Epithelial cell of esophagus (primary cell): ENCODE measurements at places on chromosomes 7 and 10.

DNA sequence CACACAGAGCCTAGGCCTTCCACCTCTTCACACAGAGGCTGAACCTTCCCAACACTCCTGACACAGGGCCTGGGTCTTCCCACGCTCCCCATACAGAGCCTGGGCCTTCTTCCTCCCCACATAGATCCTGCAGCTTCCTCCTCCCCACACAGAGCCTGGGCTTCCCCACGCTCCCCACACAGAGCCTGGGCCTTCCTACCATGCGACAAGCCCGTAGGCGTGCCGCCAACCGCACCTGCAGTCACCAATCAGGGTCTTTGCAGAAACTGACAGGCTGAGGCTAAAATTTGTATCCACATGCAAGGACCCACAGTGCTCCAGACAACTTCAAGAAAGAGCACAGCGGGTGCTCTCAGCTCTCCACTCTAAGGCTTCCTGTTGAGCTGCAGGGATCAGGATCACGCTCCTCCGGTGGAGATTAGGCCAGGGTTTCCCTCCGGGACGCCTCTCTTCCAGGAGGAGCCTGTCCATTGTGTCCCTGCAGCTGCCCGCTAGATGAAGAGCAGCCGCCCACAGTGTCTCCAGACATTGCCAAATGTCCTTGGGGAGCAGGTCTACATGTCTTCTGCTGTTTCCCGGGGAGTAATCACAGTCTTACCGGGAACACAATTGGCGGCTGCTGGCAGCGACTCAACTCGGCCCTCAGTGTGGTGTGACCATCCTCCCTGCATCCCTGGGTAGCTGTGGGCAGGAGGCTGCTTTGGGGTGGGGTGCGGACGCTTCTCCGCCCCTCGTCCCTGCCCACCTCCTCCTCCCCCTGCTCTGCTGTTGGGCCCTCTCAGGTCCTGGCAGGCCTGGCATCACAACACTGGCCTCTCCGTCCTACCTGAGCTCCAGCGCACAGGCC is 9.7 kb downstream of the CFAP46 start:
- no peak for DNase-seq

DNA sequence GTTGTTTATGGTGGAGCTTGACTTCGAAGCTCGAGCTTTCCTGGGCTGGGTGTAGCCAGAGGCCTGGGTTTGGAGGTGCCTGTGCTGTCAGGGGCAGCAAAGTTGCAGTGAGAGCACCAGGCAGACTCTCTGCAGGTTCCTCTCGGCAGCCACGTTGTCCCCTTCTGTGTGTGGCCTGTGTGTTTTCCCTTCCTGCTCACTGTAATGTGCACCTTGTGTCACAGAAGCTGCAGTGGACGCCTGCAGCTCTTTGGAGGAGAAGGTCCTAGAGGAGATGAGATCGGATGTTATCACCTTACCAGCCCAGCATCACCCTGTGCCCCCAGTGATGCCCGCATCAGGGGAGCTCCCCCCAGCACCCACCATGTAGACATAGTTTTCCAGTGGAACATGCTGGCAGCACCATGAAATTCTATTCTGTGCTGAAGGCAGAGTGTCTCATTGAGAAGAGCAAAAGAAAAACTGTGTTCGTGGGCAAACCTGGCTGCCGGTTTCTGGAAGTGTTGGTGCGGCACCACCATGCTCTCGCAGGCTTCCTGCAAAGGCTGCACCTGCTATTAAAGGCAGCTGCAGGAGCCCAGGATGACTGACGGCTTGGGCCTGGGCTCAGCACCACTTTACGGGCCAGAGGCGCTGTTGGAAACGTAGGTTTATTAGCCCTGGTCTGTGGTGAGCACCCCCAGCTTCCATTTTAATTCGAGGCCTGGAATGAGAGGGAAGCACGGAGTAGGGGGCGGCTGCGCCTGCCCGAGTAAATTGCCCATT is 609.8 kb upstream of the FOXK1 start:
- no peak for DNase-seq

DNA sequence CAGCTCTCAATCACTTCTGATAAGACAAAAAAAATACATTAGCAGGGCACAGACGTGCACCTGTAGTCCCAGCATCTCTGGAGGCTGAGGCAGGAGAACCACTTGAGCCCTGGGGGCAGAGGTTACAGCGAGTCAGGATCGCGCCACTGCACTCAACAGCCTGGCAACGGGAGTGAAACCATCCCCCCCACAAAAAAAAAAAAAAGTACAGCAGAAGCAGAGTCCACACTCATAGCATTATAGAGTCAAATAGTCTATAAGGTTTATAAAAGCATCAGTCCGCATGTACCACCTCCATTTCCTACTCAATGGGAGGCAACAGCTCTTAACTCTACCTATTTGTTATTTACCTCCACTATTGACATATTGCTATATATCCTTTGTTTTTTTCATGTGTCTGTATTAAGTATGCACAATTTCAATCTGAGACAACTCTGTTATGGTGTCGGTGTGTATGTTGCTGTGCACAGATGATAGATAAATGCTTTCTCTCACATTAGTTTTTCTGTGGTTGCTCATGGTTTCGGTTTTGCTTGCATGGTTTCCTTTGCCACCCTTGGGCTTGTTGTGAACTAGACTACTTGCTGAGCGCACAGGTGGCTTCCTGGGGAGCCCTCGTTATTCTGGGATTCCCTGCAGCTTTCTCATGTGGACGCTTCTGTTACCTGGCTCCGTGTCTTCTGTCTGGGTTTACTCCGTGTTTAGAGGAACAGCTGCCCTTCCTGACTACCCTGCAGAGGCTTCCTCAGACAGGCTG is 40.4 kb downstream of the PROSER2 start:
- no peak for DNase-seq

GRCh38 chr7:134630893-134631292 is 15.8 kb upstream of the BPGM start:
- peak; percentile 92 for DNase-seq

- DNase-seq = no peak
These were observed 1.3 kb upstream of the PTPRN2 start for GRCh38 chr7:158588878-158589442.

DNA sequence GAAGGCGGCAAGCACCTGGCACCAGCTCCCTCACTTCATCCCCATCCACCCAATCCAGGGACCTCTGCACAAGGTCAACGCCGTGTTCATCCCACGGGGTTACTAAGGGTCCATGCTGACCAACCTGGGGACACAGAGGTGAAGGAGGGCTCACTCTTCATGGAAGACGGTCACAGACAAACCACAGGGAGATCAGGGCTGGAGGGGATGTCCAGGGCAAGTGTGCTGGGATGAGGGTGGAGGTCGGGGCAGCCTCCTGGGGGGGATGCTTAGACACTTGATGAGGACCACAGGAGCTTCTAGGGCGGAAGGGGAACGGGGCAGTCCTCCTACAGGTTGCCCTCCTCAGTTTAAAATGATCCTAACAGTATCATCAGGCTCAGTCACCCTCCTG is 46.7 kb downstream of the FAM53B start:
- no peak for DNase-seq

GRCh38 chr7:19304086-19304485 is 158.9 kb upstream of the FERD3L start:
- no peak for DNase-seq

GRCh38 chr10:3077940-3078630 is 10.7 kb downstream of the PFKP start:
- no peak for DNase-seq

- DNase-seq = no peak
These were observed 95.7 kb upstream of the SFMBT2 start for GRCh38 chr10:7506571-7506970.

- peak; percentile 52 for DNase-seq
These were observed at the start of gene GOLGA7B for GRCh38 chr10:97849687-97850402. TSS of gene GOLGA7B (plus strand) at chr10:97849843. CDS start at chr10:97850304, 461 bp downstream.

- no peak for DNase-seq
These were observed 97.1 kb downstream of the AGMO start for GRCh38 chr7:15464667-15465121.

DNA sequence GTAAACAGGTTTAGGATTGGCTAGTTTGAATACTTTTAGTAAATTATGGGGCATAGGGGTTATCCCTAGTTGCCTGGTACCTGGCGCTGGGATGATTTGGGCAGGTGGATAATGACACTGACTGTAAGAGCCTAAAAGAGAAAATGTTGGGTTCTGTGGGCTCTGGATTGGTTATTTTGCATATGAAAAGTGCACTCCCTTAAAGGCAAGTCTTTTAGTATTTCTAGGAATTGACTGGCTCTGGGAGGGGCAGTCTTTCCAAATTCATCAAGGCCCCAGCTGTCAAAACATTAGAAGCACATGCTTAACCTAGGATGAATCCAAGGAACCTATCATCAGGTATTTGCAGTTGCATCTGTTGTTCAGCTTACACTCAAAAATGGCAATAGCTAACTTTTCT is 454.6 kb upstream of the SORCS1 start:
- no peak for DNase-seq

DNA sequence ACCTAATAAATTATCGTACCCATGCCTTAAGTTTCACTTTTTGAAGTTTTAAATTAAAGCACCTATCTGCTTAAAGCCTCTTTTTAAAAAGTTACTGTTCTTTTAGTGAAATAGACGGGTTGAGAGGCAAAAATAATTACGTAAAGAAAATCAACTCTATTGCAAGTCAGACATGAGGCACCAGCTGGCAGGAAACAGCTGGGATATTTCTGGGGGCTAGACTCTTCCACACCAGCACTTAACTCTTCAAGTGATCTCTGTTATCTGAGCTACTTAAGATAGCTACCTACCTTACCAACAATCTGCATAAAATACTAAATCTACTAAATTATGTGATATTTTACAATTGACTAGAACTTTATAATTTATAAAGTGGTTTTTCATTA is 35.8 kb downstream of the GBF1 start:
- no peak for DNase-seq

DNA sequence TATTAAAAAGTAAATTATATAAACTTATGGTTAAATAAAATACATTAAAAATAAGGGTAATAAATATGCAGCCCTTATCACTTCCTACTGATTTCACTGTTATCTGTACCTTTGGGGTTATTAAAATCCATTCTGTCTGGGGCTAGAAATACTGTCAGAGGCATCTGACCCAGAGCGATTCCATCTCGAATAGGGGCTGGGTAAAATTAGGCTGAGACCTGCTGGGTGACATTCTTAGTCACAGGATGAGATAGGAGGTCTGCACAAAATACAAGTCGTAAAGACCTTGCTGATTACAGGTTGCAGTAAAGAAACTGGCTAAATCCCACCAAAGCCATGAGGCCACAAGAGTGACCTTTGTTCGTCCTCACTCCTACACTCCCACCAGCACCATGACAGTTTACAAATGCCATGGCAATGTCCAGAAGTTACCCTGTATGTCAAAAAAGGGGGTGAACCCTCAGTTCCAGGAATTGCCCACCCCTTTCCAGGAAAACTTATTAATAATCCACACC is 77.6 kb downstream of the COBL start:
- no peak for DNase-seq

DNA sequence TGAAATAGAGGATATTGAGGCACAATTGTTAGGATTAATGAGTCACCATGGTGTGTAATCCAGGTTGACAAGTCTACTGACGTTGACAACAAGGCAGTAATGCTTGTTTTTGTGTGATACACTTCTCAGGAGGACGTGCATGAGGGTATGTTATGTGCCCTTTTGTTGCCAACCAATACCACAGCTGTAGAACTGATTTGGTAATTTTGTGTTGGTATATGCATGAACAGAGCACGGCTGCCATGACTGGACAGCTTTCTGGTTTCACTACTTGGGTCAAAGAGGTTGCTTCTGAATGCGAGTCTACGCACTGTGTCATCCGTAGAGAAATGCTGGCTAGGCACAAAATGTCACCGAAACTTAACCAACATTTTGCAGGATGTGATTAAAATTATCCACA is 32.9 kb downstream of the PHTF2 start:
- DNase-seq = peak; percentile 50

GRCh38 chr10:75375838-75376237 is 25.7 kb downstream of the ZNF503 start:
- DNase-seq = no peak

GRCh38 chr7:90213521-90213920 is 2.0 kb downstream of the STEAP2 start:
- no peak for DNase-seq

DNA sequence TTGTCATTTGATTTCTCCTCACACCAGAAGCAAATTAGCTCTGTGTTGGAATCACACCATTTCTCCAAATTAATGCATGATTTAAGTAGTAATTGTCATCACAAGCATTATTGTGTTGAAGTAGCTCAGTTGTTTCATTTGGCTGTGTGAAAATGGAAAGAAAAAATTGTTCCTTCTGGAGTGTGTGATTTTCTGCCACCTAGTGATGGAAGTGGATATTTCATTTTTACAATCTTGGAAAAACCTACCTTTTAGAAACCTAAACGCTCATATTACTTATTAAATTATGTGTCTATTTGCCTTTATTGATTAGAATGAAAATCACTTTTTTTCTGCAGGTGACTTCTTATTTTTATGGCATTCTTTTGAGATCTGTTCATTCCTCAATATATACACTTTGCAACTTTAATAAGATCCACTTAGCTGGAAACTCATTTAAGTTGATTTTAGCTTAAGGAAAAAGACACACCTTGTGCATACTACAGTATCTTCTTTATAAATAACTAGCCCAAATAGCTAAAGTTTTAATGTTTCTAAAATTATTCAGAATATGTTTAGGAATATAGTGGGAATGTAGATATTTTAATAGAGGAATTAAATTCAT is 50.0 kb downstream of the SRI start:
- peak; percentile 30 for DNase-seq

DNA sequence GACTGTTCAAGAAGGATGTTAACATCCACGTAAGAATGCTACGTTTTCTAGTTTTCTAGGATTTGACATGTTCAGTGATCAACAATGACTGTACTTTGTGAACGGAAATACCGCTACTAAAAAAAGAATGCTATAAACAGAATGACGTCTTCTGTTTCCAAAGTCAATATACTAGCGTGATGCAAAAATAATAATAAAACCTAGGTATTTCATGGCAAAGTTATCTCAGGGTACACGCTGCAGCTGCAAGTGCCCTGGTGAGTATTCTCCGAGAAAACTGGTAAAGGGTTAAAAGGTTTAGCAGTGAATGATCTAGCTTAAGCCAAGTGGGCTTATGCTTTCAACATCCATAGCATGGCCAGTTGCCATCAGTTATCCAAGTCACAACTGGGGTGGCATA is 653.3 kb upstream of the PFKP start:
- no peak for DNase-seq

- DNase-seq = peak; percentile 49
These were observed 21.1 kb upstream of the FOXI2 start for GRCh38 chr10:127715782-127716378.

- no peak for DNase-seq
These were observed 256.9 kb downstream of the ABCA13 start for GRCh38 chr7:48428091-48428684.

- DNase-seq = peak; percentile 2
These were observed 98.9 kb downstream of the HERPUD2 start for GRCh38 chr7:35596061-35596460.

- no peak for DNase-seq
These were observed 12.6 kb downstream of the BAZ1B start for GRCh38 chr7:73509463-73509862.

DNA sequence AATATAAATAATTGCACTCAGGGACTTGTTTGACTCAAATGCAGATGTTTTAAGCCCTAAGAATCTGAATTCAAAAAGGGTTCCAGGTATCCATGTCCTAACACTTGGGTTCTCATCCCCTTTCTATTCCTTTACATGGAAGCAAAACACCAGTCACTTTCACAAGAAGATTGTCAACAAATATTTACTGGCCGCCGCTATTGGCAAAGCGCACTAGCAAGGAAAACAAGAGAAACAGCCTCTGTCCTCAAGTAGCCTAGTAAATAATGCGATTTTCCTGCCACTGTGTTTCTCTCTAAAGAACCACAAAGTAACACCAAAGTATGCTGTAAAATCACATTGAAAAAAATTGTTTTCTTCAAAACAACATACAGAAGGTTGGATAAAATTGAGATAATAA is 66.7 kb upstream of the EZH2 start:
- DNase-seq = no peak

GRCh38 chr7:14219125-14219524 is 229.7 kb upstream of the ETV1 start:
- no peak for DNase-seq
